KG1 (cell line): ENCODE measurements at places on chromosomes 12 and 14.

GRCh38 chr14:40983604-40984003 is 623.1 kb upstream of the LRFN5 start:
- no peak for DNase-seq

GRCh38 chr14:92009604-92010003 is 30.3 kb downstream of the TRIP11 start:
- no peak for DNase-seq

GRCh38 chr14:99274346-99275221 is 2.6 kb upstream of the BCL11B start:
- no peak for DNase-seq

- no peak for DNase-seq
Measured at GRCh38 chr12:118840399-118840798, 140.9 kb upstream of the SRRM4 start.

DNA sequence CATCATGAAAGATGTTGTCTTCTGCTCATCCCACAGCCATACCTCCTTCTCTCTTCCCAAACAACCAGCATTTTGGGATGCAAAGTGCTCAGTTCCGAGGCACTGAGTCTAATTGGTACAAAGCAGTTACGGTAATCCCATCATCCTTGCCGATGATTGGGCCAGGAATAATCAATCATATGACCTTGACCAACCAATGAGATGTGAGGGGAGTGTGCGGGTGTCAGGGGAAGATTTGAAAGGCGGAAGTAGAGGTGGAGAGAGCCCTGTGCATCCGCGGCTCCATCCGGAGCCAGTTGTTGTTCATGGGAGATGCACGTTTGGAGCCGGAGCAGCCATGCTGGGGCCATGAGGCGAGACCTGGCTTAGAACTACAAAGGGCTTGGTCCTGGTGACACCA is 67.3 kb downstream of the SYNE3 start:
- no peak for DNase-seq

DNA sequence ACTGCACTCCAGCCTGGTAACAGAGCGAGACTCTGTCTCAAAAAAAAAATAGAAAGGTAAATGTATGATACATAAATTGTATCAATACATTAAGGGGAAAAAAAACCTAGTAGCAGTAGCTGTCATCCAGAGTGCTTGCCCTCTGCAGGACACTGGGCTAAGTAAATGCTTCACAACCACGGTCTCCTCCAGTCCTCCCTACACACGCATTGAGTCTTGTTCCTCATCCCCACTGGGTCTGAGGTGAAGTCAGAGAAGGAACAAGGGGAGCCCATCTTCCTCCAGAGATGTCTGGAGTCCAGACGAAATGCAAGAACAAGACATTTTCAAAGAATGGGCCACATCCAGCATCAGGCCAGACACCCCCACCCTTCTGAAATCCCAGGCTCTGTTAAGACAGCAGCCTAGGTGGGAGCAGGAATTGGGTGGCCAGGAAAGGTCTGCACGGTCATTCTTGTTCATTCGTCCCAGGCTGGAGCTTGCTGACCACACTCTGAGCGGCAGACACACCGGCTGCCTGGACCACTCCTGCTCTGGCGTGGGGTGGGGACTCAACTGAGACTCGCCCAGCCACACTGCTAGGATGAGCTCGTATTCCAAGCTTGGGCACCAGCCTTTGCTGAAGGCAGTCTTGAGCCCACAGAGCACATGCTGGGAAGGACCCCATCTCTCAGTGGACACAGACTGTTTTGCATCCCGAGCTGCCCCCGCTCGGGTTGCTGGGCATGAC is 45.5 kb downstream of the CHGA start:
- no peak for DNase-seq

DNA sequence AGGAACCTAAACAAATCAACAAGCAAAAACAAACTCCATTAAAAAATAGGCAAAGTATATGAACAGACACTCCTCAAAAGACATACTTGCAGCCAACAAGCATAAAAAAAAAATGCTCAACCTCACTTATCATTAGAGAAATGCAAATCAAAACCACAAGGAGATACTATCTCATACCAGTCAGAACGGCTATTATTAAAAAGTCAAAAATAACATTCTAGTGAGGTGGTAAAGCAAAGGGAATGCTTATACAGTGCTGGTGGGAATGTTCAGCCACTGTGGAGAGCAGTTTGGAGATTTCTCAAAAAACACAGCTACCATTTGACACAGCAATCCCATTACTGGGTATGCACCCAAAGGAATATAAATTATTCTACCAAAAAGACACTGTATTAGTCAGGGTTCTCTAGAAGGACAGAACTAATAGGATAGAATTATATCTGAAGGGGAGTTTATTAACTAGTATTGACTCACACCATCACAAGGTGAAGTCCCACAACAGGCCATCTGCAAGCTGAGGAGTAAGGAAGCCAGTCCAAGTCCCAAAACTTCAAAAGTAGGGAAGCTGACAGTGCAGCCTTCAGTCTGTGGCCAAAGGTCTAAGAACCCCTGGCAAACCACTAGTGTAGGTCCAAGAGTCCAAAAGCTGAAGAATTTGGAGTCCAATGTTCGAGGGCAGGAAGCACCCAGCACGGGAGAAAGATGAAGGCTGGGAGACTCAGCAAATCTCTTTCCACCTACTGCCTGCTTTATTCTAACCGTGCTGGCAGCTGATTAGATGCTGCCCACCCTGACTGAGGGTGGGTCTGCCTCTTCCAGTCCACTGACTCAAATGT is 101.6 kb upstream of the KRAS start:
- DNase-seq: no peak

- no peak for DNase-seq
Measured at GRCh38 chr14:53696217-53696965, 260.2 kb downstream of the BMP4 start.

DNA sequence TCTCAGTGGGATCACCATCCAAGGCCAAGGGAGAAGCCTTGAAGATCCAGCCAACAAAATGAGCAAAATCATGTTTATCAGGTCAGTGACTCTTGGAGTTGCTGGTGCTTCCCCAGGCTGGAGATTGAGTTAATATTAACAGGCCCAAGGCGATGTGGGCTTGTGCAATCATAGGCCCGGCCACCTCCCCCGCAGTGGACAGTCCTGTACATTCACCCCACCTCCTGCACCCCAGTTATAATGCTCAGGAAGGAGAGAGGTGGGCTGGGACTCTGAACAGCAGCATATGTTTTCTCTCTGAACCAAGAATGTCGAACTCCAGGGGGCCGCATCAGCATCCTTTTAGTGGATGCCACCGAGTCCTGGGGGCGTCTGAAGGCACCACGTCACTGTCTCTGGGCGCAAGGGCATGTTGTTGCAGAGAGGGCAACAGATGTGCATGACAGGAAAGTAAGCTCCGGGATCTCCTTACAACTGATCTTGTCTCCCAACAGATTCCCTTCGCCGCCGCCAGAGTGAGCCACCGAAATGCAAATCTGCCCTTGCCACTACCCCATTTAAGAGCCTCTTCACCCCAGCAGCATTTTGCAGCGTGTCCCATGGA is 32.2 kb upstream of the SERPINA6 start:
- DNase-seq: no peak

DNA sequence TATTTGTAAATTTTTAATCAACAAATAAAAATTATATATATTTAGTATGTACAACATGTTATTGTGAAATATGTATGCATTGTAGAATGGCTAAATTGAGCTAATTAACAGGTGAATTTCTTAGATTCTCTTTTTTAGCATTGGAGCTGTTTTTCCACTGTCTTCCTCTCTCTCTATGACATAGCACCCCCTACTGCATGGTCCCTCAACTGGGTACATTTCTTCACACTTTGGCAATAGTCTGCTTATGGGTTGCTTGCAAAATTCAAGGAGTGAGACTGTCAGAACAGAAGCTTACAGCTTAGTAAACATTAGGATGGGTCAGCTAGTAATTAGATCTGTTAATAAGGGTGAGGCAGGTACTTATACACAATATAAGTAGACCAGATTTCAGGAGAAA is 658.5 kb upstream of the MGAT4C start:
- no peak for DNase-seq

DNA sequence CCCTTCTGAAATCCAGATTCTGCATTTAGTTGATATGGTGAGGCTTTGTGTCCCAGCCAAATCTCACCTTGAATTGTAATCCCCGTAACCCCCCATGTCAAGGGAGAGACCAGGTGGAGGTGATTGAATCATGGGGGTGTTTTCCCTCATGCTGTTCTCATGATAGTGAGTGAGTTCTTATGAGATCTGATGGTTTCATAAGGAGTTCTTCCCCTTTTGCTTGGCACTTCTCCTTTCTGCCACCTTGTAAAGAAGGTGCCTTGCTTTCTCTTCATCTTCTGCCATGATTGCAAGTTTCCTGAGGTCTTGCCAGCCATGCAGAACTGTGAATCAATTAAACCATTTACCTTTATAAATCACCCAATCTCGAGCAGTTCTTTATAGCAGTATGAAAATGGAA is 23.1 kb upstream of the C12orf42 start:
- DNase-seq: no peak

GRCh38 chr14:64467566-64467965 is 2.3 kb downstream of the AKAP5 start:
- no peak for DNase-seq

DNA sequence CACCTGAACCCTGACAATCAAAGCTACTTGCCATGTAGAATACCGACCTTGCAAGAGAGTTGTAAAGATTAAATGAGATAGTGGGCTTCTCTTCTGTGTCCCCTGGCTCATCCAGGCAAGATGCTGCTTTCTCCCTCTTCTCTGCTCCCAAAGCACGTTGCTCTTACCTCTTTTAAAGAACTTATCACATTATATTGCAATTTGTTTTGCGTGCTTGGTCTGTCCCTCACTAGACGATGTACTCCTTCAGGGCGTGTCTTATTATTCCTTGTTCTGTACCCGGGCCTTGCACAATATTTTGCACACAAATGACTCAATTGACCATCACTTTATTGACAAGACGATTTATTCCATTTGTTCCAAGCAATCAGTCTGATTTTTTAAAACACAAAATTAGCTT is 3.3 kb downstream of the DCN start:
- no peak for DNase-seq

DNA sequence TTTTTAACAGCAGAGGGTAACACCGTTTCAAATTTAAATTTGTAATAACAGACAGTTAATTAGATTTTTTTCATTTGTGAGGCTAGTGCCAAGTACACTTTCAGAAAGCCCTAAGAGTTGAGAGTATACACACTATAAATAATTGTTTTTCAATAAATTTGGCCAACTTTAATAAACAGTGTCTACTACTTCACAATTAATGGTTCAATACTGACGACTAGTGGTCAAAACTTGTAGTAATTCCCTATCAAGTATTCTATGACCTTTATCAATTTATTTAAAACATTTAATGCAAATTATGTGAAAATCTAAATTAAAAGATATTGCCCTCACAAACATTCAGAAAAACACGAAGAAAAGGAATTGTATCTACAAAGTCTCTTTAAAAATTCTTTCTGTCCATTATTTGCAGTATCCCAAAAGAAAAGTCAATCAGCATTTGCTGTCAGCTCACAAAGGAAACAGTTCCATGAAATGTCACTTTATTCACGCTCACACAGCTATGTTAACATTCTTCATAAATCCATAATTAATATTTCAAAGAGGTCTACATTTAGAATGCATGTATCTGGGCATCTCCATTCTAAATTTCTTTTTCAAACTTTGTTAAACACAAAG is 91.2 kb downstream of the CEP128 start:
- DNase-seq: no peak

DNA sequence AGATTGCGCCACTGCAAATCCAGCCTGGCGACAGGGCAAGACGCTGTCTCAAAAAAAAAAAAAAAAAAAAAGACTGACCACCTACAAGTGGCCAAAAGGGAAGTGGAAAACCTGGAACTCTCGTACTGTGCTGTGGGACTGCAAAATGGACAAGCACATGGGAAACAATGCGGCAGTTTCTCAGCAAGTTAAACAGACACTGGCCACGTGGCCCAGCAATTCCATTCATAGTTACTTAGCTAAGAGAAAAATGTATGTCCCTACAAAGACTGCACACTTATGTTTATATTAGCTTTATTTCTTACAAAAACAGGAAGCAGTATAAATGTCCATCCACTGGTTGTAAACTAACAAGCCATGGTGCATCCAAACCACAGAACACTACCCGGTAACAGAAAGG is 5.6 kb downstream of the CHFR start:
- DNase-seq: no peak

- no peak for DNase-seq
Measured at GRCh38 chr12:68420225-68421010, 88.3 kb upstream of the MDM1 start.

DNA sequence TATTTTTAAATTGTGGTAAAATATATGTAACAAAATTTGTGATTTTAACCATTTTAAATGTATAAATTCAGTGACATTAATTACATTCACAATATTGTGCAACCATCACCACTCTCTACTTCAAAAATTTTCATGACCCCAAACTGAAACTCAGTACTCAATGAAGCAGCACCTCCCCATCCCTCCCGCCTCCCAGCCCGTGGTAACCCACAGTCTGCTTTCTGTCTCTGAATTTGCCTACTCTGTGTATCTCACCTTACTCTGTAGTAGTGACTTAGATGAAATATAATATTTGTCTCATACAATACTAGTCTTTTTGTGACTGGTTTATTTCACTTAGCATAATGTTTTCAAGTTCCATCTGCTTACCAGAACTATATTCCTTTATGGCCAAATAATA is 36.2 kb downstream of the EML1 start:
- DNase-seq: no peak

- no peak for DNase-seq
Measured at GRCh38 chr12:51812871-51813270, 35.6 kb downstream of the FIGNL2 start.

DNA sequence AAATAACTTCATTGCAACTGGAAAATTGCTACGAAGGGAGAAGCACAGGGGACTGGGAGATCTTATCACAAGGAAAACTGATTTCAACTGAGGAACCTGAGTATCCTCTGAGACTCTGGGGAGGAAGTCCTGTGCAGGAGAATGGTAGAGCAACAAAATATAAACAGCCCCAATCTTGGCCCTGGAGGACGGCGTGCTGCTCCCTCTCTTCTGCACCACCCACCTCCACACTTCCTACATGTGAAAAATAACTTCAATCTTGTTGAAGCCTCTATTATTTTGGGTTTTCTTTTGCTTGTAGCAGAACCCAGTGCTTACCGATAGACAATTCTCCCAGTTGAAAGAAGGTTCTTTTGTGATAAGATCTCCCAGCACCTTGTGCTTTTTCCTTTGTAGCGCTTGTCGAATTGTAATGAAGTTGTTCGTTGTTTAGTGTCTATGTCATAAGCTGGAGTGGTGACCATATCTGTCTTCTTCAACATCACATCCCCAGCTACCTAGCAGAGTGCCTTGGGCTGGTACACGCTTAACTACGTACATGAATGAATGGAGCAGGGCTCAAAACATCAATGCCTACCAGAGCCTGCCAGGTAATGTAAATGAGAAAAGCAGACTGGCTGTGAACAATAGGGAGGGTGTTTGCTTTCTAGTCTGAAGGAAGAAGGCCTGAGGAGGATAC is 2.8 kb upstream of the CD4 start:
- no peak for DNase-seq

DNA sequence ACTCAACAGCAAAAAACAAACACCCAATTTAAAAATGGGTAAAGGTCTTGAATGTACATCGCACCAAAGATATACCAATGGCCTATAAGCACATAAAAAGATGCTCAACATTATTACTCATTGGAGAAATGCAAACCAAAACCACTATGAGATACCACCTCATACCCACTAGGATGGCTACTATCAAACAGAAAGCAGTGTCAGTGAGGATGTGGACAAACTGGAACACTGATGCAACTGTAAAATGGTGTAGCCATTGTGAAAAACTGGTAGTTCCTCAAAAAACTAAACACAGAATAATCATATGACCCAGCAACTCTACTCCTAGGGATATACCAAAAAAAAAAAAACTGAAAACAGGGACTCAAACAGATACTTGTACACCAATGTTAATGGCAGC is 49.3 kb downstream of the CDK17 start:
- DNase-seq: no peak

GRCh38 chr14:95711476-95712176 is 2.3 kb downstream of the TCL1A start:
- DNase-seq: no peak
